ENCODE measurements at places on chromosomes 7 and 10. TPM values are rescaled to one million over a fixed set of nuclear protein-coding genes. Genes with fewer than 3 reads are reported as not detected.

DNA sequence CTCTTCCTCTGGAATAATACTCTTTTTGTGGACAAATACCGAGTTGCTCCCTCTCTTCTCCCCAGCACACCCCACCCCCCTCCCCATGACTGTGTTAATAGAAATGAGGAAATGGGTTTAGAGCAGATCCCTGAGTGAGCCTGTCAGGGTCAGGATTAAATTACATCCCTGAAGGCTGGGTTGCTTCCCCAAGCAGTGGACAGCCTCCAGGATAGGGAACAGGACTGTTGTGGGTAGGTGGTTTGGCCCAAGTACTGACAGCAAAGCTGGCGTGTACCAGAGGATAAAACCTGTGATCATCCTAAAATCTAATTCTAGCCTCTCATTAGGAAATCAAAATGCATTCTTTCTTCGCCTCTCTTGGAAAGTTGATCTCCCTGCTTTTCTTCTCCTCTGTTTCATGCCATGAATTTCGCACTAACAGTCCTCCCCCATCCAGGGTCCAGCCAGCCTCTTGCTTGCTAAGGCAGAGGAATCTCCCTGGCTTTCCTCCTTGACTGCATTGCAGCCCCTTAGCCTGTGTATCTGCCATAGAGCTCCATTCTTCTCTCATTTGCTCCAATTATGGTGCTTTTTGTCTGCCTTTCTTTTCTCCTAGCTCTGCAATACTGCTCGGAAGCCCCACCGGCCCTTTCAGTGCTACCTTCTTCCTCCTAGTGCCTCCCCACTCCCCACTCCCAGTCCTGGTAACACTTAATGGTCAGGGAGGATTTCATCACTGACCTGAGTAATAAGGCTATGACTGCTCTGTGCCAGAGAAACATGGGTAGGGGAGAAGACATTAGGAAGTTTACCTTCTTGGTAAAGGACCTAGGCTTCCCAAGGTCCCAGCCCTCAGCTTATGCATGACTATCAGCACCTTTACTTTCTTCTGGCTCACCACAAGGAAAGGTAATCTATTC lies 8.4 kb downstream of the LRRC4 start:
- peak; percentile 40 for DNase-seq
- no peaks in the 10 kb centered on the region for H3K36me3 ChIP-seq
- no peaks in the 10 kb centered on the region for H3K27me3 ChIP-seq
- no peak overlapping the region for H3K4me3 ChIP-seq
- no peak overlapping the region for H3K27ac ChIP-seq
- no peaks in the 10 kb centered on the region for H3K4me1 ChIP-seq

GRCh38 chr7:55073976-55074528 lies 55.2 kb downstream of the EGFR start:
- H3K4me1 ChIP-seq, result peaks cover 22% of the 10 kb centered on the region
- no peaks in the 10 kb centered on the region for H3K36me3 ChIP-seq
- H3K27me3 ChIP-seq, result no peaks in the 10 kb centered on the region
- no peak overlapping the region for H3K4me3 ChIP-seq
- no peak for DNase-seq

- H3K4me1 ChIP-seq, result no peaks in the 10 kb centered on the region
- H3K36me3 ChIP-seq, result no peaks in the 10 kb centered on the region
- no peak for DNase-seq
Observed at GRCh38 chr7:78326189-78326588, 527.6 kb downstream of the PHTF2 start.

Gene EEPD1
- polyA plus RNA-seq, result 6.4 TPM

Gene SEMA3A
- 0.34 TPM for polyA plus RNA-seq

Gene SAP25
- polyA plus RNA-seq, result 5.7 TPM

- no peaks in the 10 kb centered on the region for H3K27me3 ChIP-seq
- H3K4me3 ChIP-seq, result no peak overlapping the region
- no peak overlapping the region for H3K27ac ChIP-seq
- peaks cover 20% of the 10 kb centered on the region for H3K36me3 ChIP-seq
Observed at GRCh38 chr7:157271991-157272324, 64.8 kb upstream of the DNAJB6 start.

DNA sequence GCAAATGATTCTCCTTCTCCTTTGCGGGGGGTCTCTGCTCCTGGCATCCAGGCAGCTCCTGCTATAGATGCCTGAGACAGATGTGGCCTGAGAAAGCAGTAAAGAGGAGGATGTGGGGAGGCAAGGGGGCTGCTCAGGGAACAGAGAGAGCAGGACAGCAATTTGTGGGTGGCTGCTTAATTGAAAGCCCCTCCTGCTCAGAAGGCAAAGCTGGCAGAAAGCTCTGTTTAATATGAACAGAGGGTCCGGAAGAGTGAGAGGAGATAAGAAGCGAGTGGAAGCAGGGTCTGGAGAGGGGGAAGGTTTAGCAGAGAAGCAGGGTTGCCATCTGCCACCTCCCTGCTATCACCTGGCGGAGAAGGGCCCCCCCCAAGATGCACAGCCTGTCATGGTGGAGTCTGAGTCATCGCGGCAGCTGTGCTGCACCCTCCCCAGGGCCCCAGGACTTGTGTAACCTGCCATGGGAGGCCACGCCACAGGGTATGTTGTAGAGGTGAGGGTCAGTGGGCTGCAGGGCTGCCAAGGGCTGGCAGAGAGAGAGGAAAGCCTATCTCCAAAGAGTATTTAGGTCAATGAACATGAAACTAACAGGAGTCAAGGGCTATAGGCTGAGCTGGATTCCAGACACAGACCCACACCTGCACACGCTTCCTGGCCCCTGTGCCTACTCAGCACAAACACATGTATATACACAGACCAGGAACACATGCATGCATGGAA lies 1109.8 kb upstream of the AUTS2 start:
- H3K4me1 ChIP-seq, result no peaks in the 10 kb centered on the region
- no peak overlapping the region for H3K27ac ChIP-seq
- H3K27me3 ChIP-seq, result no peaks in the 10 kb centered on the region
- DNase-seq, result no peak

Gene AHR
- 3.0 TPM for polyA plus RNA-seq

Gene TBXAS1
- polyA plus RNA-seq, result 14.2 TPM

- H3K27ac ChIP-seq, result no peak overlapping the region
- DNase-seq, result no peak
- no peaks in the 10 kb centered on the region for H3K36me3 ChIP-seq
- no peaks in the 10 kb centered on the region for H3K27me3 ChIP-seq
- no peak overlapping the region for H3K4me3 ChIP-seq
Observed at GRCh38 chr10:69874449-69874848, 72.7 kb downstream of the COL13A1 start.

DNA sequence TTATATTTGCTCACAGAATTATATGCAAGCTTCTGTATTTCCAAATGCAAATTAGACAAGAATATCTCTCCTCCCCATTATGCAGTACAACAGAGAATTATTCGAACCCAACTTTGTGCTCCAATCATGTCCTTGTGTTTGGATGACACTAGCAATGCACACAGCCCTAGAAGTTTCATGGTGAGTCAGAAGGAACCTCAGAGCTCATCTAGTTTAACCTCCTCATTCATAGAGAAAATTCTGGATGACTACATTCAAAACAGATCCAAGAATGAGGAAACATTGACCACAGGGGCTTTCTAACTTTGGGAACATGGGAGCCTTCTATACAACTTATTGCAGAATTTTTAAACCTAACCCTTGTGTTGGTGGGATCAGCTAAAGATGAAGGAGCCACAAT lies 12.8 kb upstream of the ARID5B start:
- no peak overlapping the region for H3K4me3 ChIP-seq
- no peaks in the 10 kb centered on the region for H3K27me3 ChIP-seq
- no peak for DNase-seq
- H3K36me3 ChIP-seq, result no peaks in the 10 kb centered on the region
- no peak overlapping the region for H3K27ac ChIP-seq

- no peaks in the 10 kb centered on the region for H3K4me1 ChIP-seq
- no peaks in the 10 kb centered on the region for H3K36me3 ChIP-seq
- peak; percentile 14 for DNase-seq
- no peak overlapping the region for H3K27ac ChIP-seq
- no peak overlapping the region for H3K4me3 ChIP-seq
Observed at GRCh38 chr7:158609313-158609974, 21.8 kb upstream of the PTPRN2 start.

- H3K4me3 ChIP-seq, result peak overlapping the region; percentile 28
- H3K27me3 ChIP-seq, result no peaks in the 10 kb centered on the region
- peak overlapping the region; percentile 72 for H3K27ac ChIP-seq
- peak; percentile 64 for DNase-seq
- peaks cover 10% of the 10 kb centered on the region for H3K4me1 ChIP-seq
Observed at GRCh38 chr7:149496642-149497391, 792 bp downstream of the ZNF746 start.

- no peaks in the 10 kb centered on the region for H3K27me3 ChIP-seq
- no peak for DNase-seq
- no peak overlapping the region for H3K27ac ChIP-seq
- H3K4me1 ChIP-seq, result no peaks in the 10 kb centered on the region
Observed at GRCh38 chr7:38658921-38659320, 27.7 kb upstream of the AMPH start.

Gene PNLIPRP2
- polyA plus RNA-seq, result not detected

- H3K4me3 ChIP-seq, result no peak overlapping the region
- no peak for DNase-seq
- H3K36me3 ChIP-seq, result peaks cover 10% of the 10 kb centered on the region
- no peak overlapping the region for H3K27ac ChIP-seq
- no peaks in the 10 kb centered on the region for H3K4me1 ChIP-seq
- H3K27me3 ChIP-seq, result no peaks in the 10 kb centered on the region
Observed at GRCh38 chr7:23520582-23520981, 11.2 kb downstream of the TRA2A start.

DNA sequence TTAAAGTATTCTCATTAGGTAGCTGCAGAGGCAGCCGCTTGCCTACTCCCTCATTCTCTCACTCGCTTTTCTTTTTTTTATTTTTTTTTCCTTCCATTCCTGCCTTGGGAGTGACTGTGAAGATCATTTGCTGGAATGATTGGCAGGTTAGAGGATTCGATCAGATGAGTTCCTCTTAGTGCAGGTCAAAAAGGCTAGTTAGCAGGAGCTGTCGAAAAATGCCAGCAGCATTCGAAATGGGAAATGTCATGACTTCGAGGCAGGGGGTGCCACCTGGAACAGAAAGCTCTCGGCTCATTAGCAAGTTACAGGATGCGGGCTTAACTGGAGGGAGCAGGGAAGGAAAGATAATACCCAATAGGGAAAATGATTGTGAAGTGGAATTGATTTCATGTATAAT lies 137.5 kb upstream of the FZD1 start:
- H3K27ac ChIP-seq, result no peak overlapping the region
- no peaks in the 10 kb centered on the region for H3K27me3 ChIP-seq
- H3K36me3 ChIP-seq, result no peaks in the 10 kb centered on the region
- peaks cover 8% of the 10 kb centered on the region for H3K4me1 ChIP-seq
- H3K4me3 ChIP-seq, result no peak overlapping the region

Gene CYP17A1
- polyA plus RNA-seq, result 11.6 TPM

- no peak overlapping the region for H3K4me3 ChIP-seq
- peak; percentile 73 for DNase-seq
- no peaks in the 10 kb centered on the region for H3K36me3 ChIP-seq
- H3K27ac ChIP-seq, result no peak overlapping the region
Observed at GRCh38 chr7:19121977-19122588, 4.6 kb upstream of the TWIST1 start.

DNA sequence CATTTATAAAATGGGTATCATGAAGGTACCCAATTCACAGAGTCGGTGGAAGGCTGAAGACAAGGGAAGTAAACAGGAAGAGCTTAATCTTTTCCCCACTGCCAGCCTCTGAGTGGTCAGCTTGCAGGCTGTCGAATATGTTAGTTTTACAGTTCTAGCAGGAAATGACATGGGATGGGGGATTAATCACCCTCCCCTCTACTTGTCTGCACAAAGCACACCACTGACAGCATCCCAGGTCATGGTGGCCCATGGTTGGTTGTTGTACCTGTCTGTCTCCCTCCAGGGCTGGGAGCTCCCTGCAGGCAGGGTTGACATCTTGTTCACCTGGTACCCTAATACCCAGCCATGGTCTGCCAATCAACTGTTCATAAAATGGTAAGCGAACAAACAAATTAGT lies 55.6 kb downstream of the GRB10 start:
- no peak overlapping the region for H3K27ac ChIP-seq
- DNase-seq, result no peak
- H3K4me1 ChIP-seq, result peaks cover 12% of the 10 kb centered on the region
- H3K27me3 ChIP-seq, result no peaks in the 10 kb centered on the region

Gene OR13A1
- polyA plus RNA-seq, result not detected

Gene EN2
- polyA plus RNA-seq, result not detected

GRCh38 chr10:1575481-1576244 lies 161.7 kb downstream of the ADARB2 start:
- no peaks in the 10 kb centered on the region for H3K4me1 ChIP-seq
- H3K4me3 ChIP-seq, result no peak overlapping the region
- no peaks in the 10 kb centered on the region for H3K27me3 ChIP-seq
- H3K27ac ChIP-seq, result no peak overlapping the region

GRCh38 chr10:69481305-69481704 lies 30.0 kb downstream of the TSPAN15 start:
- H3K4me1 ChIP-seq, result peaks cover 17% of the 10 kb centered on the region
- no peak overlapping the region for H3K4me3 ChIP-seq
- peak; percentile 87 for DNase-seq
- H3K36me3 ChIP-seq, result no peaks in the 10 kb centered on the region
- H3K27ac ChIP-seq, result peak overlapping the region; percentile 63

- DNase-seq, result peak; percentile 78
- no peak overlapping the region for H3K4me3 ChIP-seq
- no peaks in the 10 kb centered on the region for H3K27me3 ChIP-seq
- H3K4me1 ChIP-seq, result no peaks in the 10 kb centered on the region
- H3K36me3 ChIP-seq, result peaks cover 10% of the 10 kb centered on the region
- H3K27ac ChIP-seq, result no peak overlapping the region
Observed at GRCh38 chr10:95242581-95243317, 48.1 kb downstream of the PDLIM1 start.

DNA sequence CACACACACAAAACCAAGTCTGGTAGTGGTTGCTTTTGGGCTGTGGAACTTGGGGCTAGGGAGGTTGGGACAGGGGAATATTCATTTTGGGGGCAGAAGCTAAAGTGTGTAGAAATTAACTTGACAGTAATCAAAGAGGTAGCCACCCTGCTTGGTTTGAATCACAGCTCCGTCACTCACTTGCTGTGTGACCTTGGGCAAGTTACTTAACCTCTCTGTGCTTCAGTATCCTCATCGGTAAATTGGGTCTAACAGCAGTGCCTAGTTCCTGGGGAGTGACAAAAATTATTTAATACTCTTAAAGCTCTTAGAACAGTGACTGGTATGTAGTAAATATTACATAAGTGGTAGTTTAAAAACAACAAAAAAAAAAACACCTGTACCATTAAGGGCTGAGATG lies 489.8 kb downstream of the SDK1 start:
- no peaks in the 10 kb centered on the region for H3K27me3 ChIP-seq
- no peaks in the 10 kb centered on the region for H3K36me3 ChIP-seq
- no peak overlapping the region for H3K27ac ChIP-seq
- H3K4me1 ChIP-seq, result no peaks in the 10 kb centered on the region
- DNase-seq, result no peak
- H3K4me3 ChIP-seq, result no peak overlapping the region

DNA sequence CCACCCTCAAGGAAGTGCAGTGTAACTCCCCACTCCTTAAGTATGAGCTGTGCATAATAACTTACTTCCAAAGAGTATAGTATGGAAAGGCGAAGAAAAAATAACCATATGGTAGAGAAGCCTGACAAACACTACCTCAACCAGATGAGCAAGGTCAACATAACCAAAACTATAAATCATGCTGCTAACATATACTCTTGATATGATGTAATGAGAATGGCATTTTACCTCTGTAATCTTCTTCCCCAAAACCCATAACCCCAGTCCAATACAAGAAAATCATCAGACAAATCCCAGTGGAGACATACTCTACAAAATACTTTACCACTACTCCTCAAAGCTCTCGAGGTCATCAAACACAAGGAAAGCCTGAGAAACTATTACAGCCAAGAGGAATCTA lies 15.8 kb downstream of the OSBPL3 start:
- no peak overlapping the region for H3K27ac ChIP-seq
- no peaks in the 10 kb centered on the region for H3K36me3 ChIP-seq
- no peak for DNase-seq
- no peak overlapping the region for H3K4me3 ChIP-seq
